ENCODE measurements at places on chromosomes 12 and 14.

GRCh38 chr12:64840119-64840518, 15.7 kb downstream of the TBC1D30 start:
- no peak for DNase-seq

DNA sequence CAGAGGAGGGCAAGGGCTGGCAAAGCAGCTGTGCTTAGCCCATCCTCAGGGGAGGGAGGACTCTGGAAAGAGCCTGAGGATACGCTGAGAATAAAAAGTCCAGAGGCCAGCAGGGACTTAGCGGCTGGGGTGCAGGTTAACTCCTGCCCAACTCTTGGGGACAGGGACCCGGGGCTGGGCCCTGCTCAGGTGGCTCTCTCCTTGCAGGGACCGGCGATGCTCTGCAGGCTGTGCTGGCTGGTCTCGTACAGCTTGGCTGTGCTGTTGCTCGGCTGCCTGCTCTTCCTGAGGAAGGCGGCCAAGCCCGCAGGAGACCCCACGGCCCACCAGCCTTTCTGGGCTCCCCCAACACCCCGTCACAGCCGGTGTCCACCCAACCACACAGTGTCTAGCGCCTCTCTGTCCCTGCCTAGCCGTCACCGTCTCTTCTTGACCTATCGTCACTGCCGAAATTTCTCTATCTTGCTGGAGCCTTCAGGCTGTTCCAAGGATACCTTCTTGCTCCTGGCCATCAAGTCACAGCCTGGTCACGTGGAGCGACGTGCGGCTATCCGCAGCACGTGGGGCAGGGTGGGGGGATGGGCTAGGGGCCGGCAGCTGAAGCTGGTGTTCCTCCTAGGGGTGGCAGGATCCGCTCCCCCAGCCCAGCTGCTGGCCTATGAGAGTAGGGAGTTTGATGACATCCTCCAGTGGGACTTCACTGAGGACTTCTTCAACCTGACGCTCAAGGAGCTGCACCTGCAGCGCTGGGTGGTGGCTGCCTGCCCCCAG, 2.8 kb downstream of the B3GNT4 start:
- no peak for DNase-seq

DNA sequence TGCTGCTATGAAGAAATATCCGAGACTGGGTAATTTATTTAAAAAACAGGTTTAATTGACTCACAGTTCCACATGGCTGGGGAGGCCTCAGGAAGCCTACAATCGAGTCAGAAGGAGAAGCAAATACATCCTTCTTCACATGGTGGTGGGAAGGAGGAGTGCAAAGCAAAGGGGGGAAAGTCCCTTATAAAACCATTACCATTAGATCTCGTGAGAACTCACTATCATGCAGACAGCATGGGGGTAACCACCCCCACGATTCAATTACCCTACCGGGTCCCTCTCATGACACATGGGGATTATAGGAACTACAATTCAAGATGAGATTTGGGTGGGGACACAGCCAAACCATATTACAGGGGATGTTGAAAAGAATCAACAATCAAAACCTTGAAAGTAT, 74.9 kb downstream of the PPM1H start:
- no peak for DNase-seq

DNA sequence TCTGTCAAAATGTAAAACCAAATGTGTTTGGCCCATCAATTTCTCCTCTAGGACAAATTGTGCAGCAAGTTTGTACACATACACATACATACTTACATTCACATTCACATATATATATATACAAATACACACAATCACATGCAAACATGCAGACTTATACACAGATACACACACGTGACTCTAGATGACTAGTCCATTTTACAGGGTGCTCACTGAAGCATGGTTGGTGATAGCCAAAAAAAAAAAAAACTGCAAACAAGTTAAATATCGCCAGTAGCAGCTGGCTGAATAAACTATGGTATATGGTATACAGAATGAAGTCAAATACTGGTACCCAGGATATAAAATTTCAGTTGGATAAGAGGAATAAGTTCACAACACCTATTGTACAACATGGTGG, 77.9 kb downstream of the SLC25A21 start:
- DNase-seq: no peak

DNA sequence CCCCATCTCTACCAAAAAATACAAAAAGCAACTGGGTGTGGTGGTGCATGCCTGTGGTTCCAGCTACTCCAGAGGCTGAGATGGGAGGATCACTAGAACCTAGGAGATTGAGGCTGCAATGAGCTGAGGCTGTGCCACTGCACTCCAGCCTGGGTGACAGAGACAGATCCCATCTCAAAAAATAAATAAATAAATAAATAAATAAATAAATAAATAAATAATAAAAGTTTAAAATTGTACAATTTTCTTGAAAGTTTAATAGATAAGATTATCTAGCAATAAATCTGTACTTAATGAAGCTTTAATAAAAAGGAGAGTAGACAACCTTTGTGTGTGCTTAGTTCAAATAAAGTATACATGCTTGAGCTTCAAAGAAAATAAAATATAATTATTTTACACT, 310.0 kb upstream of the LRIG3 start:
- DNase-seq: no peak

DNA sequence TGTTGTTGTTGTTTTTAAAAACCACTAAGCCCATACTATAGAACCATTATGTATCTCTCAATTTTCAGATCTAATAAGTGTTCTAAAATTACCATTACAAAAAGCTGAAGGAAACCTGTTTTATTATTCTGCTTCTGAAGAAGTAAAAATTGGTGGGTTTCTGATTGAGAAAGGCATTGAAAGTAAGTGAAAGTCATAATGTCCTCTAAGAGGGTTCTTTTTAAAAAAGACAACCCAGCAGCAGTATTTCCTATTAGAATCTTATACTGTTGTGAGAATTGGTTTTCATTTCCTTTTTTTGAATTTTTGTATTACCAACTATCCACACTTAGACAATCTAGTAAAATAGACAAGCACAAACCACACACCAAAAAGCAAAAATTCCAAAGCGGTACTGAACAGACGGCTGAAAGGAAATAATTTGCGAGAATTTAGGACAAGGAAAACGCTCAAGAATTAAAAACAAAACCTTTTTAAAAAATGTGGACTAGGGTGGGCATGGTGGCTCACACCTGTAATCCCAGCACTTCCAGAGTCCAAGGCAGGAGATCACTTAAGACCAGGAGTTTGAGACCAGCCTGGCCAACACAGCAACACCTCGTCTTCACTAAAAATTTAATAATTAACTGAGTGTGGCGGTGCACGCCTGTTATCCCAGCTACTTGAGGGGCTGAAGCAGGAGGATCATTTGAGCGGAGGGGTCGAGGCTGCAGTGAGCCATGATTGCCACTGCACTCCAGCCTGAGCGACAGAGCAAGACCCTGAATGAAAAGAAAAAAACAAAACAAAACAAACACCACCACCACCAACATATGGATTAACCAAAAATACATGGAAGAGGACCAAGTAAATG, 66.7 kb upstream of the AP4S1 start:
- no peak for DNase-seq

DNA sequence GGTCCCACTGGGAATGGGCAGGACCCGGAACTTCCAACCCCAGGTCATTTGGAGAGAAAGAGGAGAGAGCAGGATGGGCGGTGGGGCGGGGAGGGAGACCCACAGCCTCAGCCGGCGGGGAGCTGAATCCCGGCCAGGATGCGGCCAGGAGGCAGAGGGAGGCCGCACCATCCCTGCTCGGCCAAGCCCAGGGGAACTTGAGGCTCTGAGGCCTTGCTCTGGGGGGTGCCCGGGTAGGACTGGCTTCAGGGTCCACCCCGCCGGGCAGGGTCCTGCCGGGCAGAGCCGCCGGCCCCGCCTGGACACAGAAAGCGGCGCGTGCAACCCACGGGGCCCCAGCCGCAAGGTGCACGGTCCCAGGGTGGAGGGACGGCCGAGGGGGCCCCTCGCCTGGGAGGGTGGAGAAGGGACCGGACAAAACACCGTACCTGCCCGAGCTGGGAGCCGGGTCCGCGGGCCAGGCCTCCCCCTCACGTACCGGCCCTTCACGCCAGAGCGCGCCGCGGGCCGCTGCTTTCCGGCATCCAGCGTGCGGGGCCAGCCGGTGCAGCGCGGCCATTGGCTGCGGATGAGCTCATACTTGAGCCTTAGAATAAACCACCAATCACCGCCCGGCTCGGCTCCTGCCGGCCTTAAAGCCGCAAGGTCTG, at the start of gene RPS6KL1:
RPS6KL1 (minus strand) TSS at position 509 of the 650 bp plus-strand sequence. CDS start 1,719 bp downstream, outside the sequence.
- peak; percentile 75 for DNase-seq

DNA sequence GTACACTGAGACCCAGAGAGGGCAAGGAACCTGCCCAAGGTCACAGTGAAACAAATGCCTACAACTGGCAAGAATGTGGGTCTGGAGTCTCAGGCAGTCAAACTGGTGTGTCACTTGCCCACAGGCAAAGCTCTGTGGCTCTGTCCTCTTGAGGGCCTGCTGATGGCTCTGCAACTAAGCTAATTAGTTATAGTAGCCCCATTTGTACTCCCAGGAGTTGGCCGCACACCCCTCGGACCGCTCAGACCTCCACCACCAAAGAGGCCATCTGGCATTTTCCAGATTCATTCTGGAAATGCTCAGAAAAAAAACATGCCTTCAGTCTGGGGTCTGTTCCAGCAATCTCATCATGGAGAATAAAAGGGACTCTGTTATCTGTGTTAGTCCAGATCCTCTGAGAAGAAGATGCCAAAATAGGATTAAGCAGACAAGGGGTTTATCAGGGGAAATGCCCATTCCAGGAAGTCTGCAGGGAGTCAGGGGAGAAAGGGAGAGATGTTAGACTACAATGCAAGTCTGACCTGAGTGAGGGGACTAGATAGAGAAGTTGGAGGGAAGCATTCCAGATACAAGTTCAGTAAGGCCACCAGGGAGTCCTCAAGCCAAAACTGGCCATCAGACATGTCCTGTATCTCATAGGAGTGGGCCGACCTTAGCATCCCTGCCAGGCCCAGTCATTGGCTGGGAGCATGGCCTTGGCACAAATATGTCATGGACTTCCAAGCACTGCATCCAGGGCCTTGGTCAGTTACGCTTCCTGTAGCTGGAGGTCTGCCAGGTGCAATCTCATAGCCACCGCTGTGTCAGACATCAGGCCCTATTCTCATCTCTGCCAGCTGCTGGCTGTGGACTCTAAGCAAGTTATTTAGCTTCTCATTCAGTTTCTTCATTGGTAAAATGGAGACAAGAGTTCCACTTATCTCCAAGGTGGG, 15.4 kb upstream of the OAS1 start:
- DNase-seq: no peak

- peak; percentile 56 for DNase-seq
These were observed 187.0 kb downstream of the ETV6 start for GRCh38 chr12:11836282-11837151.

DNA sequence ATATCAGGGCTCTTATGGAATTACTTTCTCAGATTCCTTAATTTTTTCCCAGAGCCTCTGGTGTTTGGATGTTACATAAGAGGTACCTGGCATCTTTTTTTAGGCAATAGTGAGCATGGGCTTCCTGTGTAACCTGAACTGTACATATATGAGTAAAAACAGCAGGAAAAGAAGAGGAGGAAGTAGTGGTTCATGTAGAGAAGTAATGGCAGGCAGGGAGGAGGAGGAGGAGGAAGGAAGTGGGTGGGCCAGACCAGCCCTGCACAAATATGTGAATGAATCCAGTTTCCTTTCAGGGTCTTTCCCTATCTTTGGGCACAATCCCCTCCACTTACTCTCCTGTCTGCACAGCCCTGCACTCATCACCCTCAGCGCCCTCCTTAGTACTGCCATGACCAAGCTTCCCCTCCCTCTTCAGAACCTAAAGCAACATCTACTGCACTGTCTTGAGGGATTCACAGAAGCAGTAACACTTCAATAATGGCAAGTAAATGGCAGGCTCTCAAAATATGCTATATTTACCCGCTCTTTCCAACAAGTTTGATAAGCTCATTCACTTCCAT, 40.9 kb upstream of the GSG1 start:
- no peak for DNase-seq

DNA sequence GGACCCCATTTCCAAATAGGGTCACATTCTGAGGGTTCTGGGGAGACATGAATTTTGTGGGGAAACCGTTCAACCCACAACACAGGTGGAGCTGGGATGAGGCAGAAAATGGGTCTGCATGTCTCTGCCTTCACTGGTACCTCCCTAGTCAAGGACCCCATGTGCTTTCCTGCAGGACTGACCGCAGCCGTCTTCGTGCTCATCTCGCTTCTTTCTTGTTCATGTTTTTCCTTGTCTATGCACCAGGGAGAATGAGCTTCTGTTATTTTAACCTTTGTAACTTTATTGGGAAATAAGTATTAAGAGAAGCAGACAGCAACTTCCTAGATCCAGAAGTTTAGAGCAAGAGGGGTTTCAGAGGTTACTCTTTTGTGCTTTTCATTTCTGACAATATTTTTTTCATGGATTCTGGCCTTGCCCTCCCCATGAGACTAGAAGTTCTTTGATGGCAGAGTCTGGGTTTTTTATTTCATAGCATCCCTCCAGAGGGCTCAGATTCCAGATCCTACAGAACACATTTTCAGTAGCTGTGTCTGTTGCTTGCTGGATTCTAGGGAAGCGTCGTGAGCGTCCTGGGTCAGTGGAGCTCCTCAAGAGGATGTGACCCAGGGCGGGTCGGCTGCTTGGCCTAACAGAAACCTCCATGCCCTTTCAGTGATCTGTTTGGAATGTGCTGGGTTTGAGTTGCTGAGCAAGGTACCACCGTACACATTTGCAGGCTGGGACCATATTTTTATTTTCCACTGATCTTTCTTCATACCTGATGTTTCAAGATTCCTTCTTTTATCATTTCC, 104.2 kb downstream of the ADGRD1 start:
- DNase-seq: no peak

GRCh38 chr14:29222671-29223268, 456.2 kb downstream of the FOXG1 start:
- no peak for DNase-seq

GRCh38 chr14:36591482-36591881, 9.1 kb upstream of the NKX2-8 start:
- no peak for DNase-seq

GRCh38 chr12:71804505-71804904, 35.1 kb upstream of the TBC1D15 start:
- no peak for DNase-seq

GRCh38 chr14:70857496-70857890, 48.2 kb upstream of the MAP3K9 start:
- no peak for DNase-seq

- no peak for DNase-seq
These were observed 24.7 kb downstream of the PRPF40B start for GRCh38 chr12:49647827-49648711.

DNA sequence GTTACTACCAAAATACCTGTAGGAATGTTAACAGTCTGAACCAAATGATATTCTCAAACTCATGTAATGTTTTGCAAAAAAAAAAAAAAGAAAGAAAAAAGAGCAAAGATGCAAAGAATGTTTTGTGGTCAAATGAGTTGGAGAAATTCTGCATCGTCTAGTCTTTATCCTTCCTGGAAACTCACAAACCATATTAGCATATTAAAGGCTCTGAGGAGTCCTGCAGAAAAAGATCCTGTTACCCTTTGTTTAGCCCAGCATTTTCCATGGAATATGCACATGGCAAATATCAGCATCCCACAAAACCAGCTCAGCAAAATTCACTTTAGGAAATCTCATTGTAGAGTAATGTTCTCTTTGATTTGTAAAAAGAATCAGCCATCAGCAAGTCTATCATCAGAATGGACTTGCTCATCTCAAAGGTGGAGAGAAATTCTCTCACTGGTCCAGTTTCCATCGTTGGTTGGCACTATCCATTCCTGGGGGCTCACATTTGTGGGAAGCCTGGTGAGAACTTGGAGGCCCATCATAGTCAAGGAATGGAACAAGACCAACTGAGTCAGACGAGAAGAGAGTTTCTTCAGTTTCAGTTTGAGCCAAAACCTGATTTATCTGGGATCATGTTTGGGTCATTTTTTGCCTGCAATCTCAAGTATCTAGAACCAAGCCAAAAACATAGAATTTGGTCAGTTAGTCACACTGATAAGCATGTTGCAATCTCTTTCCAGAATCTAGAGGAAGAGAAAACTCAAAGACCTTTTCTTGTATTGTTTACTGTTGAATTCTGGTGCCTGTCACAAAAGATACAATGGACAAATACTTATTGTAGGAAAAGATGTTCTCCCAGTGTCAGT, 129.8 kb downstream of the TBX5 start:
- no peak for DNase-seq
